ENCODE measurements at places on chromosomes 12 and 14. TPM values are rescaled to one million over a fixed set of nuclear protein-coding genes. Genes with fewer than 3 reads are reported as not detected.

Gene GNPTAB
- 13.5 TPM for total RNA-seq

Gene LRTM2
- total RNA-seq, result not detected

Gene HOXC10
- total RNA-seq, result 3.1 TPM

Gene GPR68
- total RNA-seq, result 0.18 TPM

Gene USP44
- total RNA-seq, result 0.20 TPM

Gene SERPINA9
- not detected for total RNA-seq

Gene DNAI7
- total RNA-seq, result 0.08 TPM

Gene GLIPR1L1
- total RNA-seq, result not detected

Gene KRT5
- total RNA-seq, result 0.53 TPM

Gene ADAM20
- not detected for total RNA-seq

Gene LALBA
- not detected for total RNA-seq

Gene TSPAN11
- 0.10 TPM for total RNA-seq

All from A549 treated with Hydrocortisone at 1 μM for 4 hours (cell line).